Stimulated activated CD8-positive, alpha-beta memory T cell treated with anti-CD3 and anti-CD28 coated beads, Interleukin-2, amount 100 ng/mL, for 1 hour (primary cell): ENCODE measurements at places on chromosomes 1 and 21.

DNA sequence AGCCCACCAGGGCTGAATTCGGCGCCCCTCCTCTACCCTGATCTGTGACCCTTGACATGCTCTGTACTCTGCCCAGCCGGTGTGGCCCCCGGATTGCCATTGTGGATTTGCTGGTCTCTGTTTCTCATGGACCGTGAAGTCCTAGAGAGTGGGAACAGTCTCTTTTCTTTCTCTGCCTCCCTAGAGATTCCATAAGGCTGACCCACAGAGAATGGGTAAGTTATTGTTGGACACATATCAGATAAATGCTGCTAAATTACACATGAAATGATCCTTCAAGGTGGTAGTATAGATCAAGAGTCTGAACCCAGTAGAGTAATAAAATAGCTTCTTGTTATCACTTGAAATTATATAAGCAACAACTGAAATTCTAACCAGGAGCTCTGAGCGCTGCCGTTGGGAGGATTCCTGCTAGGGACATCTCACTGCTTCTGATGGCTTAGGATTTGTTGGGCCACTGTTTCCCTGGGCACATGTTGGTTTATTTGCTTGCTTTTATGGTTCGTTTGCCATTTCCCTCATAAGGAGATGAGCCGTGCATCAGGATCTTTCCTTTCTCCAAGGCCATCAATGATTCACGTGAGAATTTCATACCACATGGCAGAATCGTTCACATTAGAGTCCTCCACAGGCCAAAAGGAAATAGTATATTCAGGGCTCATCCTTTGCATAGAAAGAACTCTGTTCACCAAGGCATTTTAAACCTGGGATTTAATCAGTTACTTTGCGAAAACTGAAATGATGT lies 111.9 kb downstream of the ZBTB18 start:
- DNase-seq: no peak

DNA sequence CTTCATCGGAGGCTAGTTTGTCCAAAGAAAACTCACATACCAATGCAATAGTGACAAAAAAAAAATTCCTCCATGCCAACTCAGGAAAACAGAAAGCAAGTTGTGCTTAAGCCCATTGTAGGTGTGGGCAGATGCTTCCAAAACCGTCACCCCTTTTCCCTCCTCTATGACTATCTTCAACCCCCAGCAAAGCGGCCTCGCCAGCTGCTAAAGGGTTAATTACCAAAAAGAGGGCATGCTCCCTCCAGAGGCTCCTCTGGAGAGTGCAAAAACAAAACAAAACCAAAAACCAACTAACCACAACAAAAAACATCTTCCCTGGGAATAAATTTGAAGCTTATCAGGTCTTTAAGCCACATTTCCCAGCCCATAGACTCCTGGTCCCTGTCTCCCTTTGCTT lies 1.2 kb downstream of the LMOD1 start:
- no peak for DNase-seq

GRCh38 chr1:240602189-240602588 lies 9.8 kb downstream of the GREM2 start:
- no peak for DNase-seq

GRCh38 chr1:229230893-229231753 lies 39.8 kb upstream of the RAB4A start:
- DNase-seq: no peak

DNA sequence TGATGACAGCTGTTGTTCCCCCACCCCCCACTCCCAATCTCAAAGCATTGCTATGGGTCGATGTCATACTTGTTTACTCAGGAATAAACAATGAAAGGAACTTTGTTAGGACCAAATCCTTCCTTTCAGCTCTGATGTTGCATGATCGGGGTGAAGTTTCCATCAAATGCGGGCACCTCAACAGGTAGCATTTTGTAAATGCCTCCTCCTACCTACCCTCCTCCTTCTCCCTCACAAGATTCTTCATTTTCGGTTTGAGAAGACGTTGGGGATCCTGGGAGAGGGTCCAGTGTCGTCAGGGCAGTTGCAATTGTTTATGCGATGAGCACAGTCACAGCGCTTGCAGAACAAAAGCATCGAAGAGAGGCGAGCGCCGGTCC lies 758 bp upstream of the HUNK start:
- DNase-seq: no peak

- no peak for DNase-seq
Observed at GRCh38 chr1:218616681-218617080, 271.5 kb downstream of the TGFB2 start.

DNA sequence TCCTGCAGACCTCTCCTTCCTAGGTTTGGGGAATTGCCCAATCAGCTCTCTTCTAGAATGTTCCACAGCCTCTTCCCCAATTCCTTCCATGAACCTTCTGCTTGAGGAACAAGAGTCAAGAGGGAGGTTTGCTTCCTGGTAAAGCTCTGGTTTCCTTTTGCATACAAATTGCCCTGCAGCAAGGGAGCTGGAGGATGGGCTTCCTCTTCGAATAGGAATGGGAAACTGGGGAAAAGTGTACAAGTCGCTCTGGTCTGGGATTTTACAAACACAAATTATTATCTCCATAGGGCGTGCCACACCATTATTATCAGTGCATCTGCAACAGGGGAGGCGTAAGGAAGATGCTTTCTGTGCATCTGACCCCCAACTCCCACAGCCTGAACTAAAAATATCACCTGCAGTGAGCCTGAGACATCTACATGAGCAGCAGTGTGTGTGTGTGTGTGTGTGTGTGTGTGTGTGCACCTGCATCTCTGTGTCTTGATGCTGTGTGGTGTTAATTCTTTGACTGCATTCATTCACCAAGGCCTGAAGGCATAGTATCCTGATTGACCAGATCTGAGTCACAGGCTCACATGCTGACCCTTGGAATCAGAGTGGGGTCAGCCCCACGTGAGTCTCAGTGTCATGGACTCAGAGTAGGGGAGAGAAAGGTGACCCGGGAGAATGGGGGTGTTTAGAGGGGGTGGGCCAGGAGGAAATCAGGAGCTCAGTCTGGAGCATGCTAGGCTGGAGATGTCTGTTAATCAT lies 272.9 kb downstream of the KAZN start:
- DNase-seq: no peak

DNA sequence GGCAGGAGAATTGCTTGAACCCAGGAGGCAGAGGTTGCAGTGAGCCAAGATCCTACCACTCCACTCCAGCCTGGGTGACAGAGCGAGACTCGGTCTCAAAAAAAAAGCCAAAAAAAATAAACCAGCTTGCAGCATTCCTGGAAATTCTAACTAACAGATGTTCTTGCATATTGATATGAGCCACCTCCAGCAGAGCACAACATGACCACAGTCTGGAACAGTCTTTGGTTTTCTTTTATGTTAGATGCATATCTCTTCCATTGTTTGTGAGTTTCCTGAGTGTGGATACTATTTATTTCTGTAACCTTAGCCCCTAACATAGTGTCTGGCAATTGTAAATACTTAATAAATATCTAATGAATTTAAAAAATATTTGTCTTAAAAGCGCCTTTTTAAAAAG lies 23.9 kb downstream of the IFNAR1 start:
- no peak for DNase-seq
